Activated CD4-positive, alpha-beta T cell treated with anti-CD3 and anti-CD28 coated beads, Interleukin-2, amount 50 U/mL, for 24 hours (primary cell): ENCODE measurements at places on chromosomes 11 and 22.

GRCh38 chr11:11709447-11710239, 87.8 kb upstream of the GALNT18 start:
- no peak for DNase-seq

DNA sequence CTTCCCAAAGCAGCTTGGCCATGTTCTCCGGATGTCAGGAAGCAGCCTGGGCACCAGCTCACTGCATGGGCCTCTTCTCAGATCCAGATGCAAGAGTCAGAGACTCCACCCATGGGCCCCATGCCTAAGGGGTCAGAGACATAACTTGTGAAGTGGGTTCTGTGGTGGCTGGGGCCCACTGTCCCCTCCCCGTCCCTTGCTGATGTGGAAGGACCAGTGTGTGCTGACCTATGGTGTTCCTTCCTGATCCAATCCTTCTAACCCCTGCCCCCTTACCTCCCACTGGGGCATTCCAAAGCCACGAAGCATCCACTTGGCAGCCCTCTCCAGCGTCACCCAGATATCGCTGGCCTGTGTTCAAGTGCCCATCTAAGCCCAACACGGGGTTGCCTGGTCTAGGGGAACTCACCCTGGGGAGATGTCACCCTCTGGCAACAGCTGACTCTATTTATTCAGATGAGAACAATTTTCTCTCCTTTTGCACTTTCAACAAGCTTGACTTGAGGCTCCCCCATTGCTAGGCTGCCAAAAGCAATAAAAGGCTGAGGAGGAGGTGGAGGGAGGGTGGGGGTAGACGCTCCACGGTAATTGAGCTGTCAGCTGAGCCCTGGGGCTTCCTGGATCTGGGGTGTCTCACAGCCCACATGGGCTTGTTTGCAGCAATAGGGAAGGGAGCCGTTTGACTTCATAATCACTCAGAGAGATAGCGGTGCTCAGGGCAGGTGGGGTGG, 158.5 kb downstream of the ADAMTS15 start:
- no peak for DNase-seq

- DNase-seq, result no peak
Measured at GRCh38 chr11:41947392-41947791, 487.9 kb upstream of the LRRC4C start.

GRCh38 chr11:61533401-61533800, 24.9 kb downstream of the LRRC10B start:
- no peak for DNase-seq

GRCh38 chr11:70539360-70540095, 141.2 kb downstream of the CTTN start:
- no peak for DNase-seq

DNA sequence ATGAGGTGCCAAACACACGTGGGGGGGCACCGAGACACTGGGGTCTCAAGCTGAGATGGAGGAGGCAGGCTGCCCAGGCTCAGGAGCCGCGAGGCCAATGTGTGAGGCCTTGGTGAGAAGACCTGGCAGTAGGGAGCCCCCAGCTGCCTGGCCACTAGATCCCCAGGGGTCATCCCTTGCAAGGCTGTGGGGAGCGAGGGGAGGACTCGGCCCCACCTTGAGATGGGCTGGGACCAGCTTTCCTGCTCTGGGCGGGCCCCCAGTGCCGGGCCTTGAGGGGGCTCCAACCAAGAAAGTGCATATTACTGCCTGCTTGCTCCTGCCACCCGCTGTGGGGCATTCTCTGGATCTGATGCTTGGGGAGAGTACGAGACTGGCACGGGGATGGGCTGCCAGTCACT, 107.0 kb downstream of the CTTN start:
- DNase-seq, result no peak

DNA sequence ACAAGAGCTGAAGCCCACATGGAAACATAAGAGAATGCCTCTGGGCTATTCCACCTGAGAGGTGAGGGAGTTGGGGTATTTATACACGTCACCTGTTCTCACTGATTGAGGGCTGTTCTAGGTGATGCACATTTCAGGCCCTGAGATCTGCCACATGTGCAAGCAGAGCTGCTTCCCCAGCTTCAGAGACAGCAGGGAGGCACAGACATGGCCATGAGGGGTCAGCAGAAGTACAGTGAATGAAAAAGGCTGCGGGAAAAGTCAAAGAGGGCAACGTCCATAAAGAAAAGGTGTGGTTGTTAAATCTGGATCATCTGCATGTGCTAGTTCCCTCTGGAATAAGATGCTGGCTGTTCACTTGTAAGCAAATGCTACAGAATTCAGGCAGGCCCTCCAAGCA, 75.4 kb downstream of the GAB4 start:
- no peak for DNase-seq

- no peak for DNase-seq
Measured at GRCh38 chr22:32307055-32307454, 50.6 kb upstream of the RFPL3 start.

DNA sequence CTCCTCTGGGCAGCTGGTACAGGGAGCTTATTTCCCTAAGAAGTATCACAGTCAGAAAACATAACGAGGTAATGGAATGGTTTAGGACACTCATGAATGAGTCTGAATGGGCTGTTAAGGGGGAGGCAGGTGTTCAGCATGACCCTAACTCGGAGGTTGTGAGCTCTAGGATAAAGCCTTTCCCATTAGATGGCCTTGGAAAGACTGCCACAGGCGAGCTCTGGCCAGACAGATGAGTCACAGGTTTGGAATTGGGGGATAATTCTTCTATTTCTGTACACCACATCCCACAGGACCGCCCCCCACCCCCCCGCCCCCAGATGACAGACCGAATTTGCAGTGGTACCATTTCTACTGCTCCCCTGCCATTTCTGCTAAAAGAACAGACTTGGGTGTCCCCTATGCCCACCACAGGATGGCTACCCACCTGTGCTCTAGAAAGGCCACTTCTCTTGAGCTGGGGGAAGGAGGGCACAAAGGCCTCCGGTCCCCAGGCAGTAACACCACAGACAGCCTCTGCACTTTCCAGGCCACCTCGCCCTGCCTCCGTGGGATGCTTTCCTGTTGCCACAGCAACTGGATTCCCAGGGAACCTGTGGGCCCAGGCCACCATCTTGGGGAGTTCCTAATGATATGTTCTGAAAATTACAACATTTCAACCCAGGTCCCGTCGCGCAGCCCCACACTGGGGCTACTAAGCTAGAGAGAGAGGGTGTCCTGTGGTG, 76.7 kb downstream of the TRIM29 start:
- DNase-seq, result no peak

- DNase-seq, result no peak
Measured at GRCh38 chr11:1701091-1701807, 4.3 kb downstream of the KRTAP5-6 start.
